Activated T-cell treated with anti-CD3 and anti-CD28 coated beads, Interleukin-2, amount 50 U/mL, for 1 hour (primary cell): ENCODE measurements at places on chromosomes 2 and 18.

- DNase-seq: no peak
These were observed 53.7 kb downstream of the EPHA4 start for GRCh38 chr2:221518201-221518934.

DNA sequence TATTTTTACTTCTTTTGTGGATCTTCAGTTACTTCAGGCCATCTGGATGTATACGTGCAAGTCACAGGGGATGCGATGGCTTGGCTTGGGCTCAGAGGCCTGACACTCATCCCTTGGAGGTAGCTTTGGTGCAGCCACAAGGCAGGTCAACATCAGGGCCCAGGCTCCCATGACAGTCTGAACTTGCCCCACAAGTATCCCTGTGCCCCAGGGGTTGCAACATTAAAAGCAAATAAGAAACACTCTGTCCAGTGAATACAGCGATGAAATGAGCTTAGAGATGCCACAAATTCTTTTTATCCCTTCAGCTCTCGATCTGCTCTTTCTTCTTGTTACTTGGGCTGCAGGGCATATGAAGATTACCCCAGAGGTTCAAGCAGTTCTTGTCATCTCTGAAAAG lies 13.0 kb upstream of the CXCR1 start:
- DNase-seq: no peak

GRCh38 chr2:176123411-176124109 lies 1.0 kb downstream of the HOXD9 start:
- DNase-seq: no peak

DNA sequence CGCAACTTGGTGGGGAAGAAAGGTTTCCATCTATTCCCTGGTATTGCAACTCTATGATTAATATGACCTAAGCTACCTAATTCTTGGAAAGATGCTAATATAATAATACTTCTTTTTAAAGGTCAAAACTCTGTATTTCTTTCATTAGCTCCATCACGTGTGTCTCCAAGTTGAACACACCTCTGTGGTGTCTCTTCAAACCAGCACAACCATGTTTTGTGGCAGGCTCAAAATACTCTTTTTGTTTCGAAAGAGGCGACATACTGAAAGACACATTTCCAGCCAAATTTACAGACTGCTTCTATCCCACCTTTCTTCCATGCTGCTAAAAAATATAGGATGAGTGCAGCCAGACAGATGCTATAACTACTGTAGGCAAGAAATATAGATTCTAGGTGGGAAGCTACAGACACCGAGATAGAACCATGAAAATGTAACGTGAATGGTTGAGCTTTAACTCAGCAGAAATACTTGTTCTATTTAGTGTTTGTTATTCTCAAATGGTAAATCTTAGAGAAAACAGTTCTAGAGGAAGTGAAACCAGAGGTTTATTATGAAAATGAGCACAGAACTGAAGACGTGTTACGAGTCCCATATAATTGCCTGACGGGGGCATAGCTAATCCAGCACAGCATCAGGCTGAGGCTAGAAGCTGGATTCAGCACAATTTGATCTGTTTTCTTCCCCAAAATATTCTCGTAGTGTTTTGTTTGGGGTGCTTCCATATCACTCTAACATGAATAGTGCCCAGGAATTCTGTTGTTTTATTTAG lies 991.5 kb upstream of the FANCL start:
- DNase-seq: no peak

GRCh38 chr18:63309422-63309821 lies 10.1 kb downstream of the BCL2 start:
- DNase-seq: no peak

GRCh38 chr18:77967071-77967470 lies 717.4 kb downstream of the GALR1 start:
- no peak for DNase-seq

DNA sequence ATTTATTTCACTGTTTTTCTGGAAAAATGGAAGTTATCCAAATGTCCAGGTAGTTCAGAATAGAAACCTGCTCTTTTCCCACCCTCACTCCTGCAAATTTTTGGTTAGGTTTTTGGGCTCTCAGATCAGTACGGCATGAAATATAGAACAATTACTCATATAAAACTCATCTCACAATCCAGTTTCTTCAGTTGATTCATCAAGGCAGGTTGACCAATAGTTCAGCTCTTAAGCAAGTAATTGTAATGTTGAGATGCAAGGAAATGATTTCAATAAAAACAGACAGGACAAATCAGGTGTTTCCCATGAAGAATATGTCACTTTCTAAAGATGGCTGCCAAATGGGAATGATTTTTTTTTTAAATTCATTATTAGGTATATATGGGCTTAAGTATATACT lies 2.0 kb downstream of the RAB27B start:
- no peak for DNase-seq

- no peak for DNase-seq
These were observed 182.9 kb downstream of the DYM start for GRCh38 chr18:49277395-49278036.

DNA sequence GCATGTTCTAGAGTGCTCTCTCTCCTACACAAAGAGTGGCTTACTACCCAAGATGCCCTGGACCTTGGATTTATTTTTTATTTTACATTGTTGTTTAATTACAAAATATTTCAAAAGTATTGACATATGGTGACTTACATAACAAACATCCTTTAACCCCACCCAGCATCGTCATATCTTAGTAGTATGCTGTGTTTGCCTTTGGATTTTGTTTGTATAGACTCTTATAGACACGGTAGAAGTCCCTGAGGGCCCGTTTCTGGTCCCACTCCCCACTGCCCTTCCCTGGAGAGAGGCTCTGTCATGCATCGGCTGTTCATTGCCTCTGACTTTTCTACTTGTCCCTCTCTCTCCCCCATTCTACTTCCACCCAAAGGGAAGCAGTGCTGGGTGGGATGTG lies 112.0 kb downstream of the ZBTB7C start:
- no peak for DNase-seq

DNA sequence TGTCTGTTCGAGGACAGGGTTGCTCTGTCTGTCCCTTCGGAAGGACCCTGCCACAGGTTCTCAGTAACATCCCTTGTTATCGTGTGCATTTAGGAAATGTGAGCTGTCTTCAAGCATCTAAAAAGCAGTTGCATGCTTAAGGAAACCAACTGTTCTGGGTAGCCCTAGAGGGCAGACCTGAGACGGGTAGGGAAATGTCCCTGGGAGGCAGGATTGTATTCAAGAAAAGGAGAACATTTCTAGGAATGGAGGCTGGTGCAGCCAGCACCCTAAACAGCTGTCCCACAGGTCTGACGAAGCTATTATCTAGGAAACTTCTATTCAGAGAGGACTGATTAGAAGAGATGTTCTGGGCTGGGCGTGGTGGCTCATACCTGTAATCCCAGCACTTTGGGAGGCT lies 414.2 kb downstream of the NBAS start:
- no peak for DNase-seq
